Hematopoietic multipotent progenitor cell treated with erythropoietin and hydrocortisone succinate and interleukin-3 and kit ligand, for 4 days (in vitro differentiated cells): ENCODE measurements at places on chromosomes 2 and 18.
A peak's percentile ranks its signal among the peaks of the same experiment; 100 is the strongest.

DNA sequence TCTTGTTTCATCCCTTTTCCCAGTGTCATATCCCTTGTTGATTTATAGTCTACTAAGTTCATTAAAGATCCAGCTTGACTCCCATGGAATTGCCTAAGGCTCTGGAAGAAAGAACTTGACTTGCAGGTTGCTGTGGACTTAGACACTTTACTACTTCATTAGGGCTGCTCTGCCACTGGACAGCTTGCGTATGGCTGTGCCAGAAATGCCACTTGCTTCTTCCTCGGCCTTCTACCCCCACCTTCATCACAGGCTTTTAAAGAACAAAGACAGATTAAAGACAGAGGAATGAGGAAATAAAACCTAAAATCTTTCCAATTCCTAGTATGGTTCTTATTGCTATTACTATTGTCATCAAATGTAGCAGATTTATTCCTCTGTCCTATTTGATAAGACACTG, 591.7 kb downstream of the BCL11A start:
- DNase-seq: no peak

- no peak for DNase-seq
Observed at GRCh38 chr2:232058063-232058877, 96.8 kb downstream of the DIS3L2 start.

DNA sequence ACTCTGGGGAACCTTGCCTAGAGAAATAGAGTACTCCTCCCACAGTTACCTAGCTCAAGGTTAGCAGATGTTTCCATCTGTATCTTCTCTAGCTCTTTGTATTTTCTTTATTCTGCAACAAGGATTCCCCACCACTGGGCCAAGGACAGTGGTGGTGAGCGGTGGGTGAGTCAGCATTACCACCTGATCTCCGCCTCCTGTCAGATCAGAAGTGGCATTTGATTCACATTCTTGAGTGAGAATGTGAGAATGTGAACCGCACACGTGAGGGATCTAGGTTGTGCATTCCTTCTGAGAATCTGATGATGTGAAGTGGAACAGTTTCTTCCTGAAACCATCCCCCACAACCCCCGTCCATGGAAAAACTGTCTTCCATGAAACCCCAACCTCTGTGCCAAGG, 9.0 kb downstream of the EPB41L3 start:
- DNase-seq: no peak

- peak; percentile 86 for DNase-seq
Observed at GRCh38 chr2:223465793-223466192, 136.4 kb downstream of the SCG2 start.

DNA sequence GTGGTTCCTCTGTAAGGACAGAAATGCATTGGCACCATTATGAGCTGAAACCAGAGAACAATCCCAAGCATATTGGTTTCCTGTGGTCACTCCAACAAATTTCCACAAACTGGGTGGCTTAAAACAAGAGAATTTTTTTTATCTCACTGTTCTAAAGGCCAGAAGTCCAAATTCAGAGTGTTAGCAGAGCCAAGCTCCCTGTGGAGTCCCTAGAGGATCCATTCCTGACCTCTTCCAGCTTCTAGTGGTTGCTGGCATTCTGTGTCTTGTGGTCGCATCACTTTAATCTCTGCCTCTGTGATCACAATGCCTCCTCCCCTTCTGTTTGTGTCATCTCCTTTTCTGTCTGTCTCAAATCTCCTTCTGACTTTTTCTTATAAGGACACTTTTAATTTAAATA, 380.3 kb downstream of the NYAP2 start:
- no peak for DNase-seq

- no peak for DNase-seq
Observed at GRCh38 chr18:35050705-35051195, 9.5 kb downstream of the MAPRE2 start.

GRCh38 chr2:62801814-62802523, 96.5 kb downstream of the EHBP1 start:
- peak; percentile 13 for DNase-seq

DNA sequence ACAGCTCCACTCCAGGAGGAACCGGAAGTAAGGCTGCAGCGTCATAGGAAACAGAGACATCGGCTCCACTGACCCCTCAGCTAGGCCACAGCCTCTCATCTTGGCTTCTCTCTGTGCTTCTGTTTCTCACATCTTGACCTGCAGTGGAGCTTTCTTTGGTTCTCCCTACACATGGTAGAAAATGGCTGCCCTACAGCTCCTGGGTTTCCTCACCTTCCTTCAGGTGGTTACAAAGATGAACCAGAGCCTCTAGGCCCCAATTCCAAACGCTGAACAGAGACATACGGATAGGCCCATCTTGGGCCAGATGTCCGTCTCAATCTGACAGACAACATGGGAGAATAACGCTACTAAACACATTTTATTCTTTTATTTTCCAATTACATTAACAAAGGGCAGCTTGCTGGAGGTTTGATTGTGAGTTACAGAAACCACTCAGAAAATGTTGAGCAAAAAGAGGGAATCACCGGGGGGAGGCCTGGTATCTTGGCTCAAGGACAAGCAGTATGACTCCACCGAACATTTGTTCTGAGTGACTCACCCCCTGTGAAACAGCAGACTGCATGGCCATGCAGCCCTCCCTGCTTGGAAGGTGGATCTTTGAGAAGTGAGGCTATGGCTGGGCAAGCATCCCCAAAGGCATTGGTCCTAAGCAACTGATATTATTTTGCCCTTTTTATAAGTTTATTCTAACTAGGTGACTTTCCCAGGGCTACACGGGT, 303.5 kb downstream of the CDCA7 start:
- no peak for DNase-seq

DNA sequence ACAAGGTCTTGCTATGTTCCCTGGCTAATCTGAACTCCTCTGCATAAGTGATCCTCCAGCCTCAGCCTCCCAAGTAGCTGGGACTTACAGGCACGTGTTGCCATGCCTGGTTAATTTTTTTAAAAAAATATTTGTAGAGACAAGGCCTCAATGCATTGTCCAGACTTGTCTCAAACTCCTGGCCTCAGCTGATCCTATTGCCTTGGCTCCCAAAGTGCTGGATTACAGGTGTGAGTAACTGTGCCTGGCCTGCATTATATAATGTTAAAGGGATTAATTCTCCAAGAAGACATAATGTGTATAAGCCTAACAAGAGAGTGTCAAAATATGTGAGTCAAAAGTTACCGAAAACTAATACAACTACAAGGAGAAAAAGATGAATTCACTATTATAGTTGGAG, 32.2 kb downstream of the BUB1 start:
- DNase-seq: no peak

DNA sequence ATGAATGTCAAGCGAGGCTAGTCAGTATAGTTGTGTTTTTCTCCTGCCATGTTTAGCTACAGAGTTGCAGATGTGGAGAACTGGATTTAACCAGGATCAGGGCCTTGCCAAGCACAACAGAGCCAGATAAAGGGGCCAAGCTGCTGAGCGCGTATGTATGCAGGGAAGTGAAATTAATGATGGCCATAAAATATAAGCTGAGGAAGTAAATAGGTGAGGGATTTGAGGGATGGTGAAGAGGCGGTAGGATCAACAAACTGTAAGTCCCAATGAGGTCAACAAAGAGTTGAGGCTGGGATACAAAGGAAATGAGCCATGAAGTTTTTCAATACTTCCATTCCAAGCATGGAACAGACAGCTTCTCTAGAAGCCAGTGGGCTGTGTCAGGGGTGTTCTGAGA, 10.6 kb downstream of the LRP2 start:
- no peak for DNase-seq

- no peak for DNase-seq
Observed at GRCh38 chr2:240124651-240125030, 11.5 kb downstream of the COPS9 start.

DNA sequence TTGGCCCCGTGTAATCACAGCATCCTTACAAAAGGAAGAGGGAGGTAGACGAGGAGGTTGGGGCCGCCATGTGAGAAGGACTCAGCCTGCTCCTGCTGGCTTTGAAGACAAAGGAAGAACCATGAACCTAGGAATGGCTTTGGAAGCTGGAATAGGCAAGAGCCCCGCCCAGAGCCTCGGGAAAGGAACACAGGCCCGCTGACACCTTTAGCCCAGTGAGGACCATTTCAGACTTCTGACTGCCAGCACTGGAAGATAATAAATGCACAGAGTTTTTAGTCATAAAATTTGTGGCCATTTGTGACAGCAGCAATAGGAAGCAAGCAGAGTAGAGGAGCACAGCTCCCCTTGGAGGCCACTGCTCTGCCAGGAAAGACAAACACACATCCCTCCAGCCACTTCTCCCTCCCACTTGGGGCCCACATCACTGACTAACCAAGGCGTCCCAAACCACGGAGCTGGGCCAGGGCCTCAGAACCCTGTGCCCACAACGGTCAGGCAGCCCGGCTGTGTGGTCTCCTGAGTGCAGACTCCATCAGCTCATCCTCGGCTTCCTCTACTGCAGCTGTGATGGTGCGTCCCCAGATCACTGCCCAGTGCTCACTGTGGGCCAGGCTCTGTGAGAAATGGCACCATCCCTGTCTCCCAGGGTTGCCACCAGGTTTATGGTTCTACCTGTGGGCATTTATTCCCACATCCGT, 39.7 kb downstream of the TFCP2L1 start:
- DNase-seq: no peak

GRCh38 chr18:44729631-44730101, 49.0 kb downstream of the SETBP1 start:
- DNase-seq: peak; percentile 25

GRCh38 chr2:240302933-240303595, 132.4 kb upstream of the GPC1 start:
- DNase-seq: no peak

DNA sequence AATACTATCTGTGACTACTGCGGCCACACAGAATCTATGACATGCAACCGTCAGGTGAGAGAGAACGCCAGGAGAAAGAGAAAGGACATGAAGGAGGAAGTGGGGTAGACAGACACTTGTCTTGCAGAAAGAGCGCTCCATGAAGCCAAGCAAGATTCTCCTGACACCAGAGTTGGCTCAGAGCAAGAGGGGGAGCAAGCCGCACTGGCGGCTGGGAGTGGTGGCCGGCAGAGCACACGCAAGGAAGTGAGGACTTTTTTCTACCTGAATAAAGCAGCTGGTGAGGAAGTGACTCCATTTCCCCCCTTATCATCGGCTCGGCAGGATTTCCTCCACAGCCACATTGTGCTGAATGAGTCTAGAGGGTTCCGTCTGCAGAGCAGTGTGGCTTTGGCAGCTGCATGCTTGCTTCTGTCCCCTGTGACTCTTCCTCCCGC, 181.6 kb downstream of the BCL2 start:
- peak; percentile 83 for DNase-seq

- peak; percentile 97 for DNase-seq
Observed at GRCh38 chr2:119223521-119224390, at the start of gene STEAP3. STEAP3 (plus strand) TSS chr2:119223834; CDS start chr2:119231013, 7,179 bp downstream.

DNA sequence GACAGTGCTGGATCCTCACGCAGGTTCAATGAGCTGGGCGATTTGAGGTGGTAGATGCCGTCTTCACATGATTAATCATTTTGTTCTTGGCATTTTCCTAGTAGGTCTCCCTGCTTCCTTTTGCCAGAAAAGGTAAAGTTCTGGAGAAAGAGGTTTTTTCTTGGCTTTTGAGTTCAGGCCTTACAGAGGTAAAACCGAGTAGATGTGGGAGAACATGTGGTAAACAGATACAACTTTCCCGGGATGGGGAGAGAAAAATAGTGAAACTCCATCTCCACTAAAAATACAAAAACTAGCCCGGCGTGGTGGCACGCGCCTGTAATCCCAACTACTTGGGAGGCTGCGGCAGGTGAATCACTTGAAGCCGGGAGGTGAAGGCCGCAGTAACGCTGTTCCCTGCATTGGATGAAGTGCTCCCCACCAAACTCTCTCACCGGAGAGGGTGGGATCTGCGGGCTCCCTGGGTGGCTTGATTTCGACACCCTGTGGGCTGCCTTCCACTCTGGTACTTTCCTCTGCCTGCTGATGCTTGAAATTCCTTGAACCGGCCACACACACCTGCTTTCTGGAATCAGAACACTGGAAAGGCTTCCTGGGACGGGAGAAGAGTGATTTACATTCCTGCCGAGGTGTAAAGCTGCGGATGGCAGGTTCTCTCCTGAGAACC, 88.8 kb downstream of the ACTR3 start:
- no peak for DNase-seq

- peak; percentile 76 for DNase-seq
Observed at GRCh38 chr2:190649035-190649797, at the start of gene NAB1. NAB1 (plus strand) TSS chr2:190649083; CDS start chr2:190659177, 10,094 bp downstream.

GRCh38 chr2:8392098-8392866, 289.6 kb upstream of the ID2 start:
- DNase-seq: no peak

DNA sequence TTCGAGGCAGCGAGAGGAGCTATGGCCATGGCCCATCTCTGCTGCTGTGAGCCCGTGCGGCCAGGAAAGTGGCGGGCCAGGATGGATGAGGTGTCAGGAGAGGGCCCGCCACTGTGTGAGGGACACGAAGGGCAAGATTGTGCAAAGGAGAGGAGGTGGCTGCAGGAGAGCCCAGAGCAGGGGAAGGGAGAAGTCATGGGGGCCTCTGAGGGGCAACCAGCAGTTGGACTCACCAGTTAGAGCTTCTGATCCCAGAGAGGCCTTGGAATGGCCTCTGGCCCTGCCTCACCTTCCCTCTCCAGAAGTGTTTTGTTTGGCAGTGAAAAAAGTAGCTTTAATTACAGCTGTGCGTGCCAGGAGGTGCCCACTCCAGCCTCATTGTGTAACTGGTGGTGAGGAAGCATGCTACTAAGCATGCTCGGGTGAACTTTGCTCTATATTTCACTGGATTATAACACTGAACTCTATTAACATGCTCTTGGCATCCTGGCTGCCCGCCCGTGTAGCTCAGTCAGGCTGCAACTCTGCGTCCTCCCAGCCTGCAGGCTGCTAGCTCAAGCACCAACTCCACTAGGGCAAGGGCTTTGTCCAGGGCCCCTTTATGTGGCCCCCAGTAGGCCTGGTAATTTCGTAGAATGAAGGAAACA, 34.2 kb downstream of the IMPA2 start:
- no peak for DNase-seq

- peak; percentile 64 for DNase-seq
Observed at GRCh38 chr2:8756716-8757115, 74.9 kb downstream of the ID2 start.

GRCh38 chr2:202918860-202919259, 6.8 kb downstream of the CARF start:
- no peak for DNase-seq

GRCh38 chr2:152383702-152384101, 48.7 kb downstream of the FMNL2 start:
- no peak for DNase-seq

GRCh38 chr2:239266434-239266766, 134.4 kb downstream of the HDAC4 start:
- DNase-seq: no peak

DNA sequence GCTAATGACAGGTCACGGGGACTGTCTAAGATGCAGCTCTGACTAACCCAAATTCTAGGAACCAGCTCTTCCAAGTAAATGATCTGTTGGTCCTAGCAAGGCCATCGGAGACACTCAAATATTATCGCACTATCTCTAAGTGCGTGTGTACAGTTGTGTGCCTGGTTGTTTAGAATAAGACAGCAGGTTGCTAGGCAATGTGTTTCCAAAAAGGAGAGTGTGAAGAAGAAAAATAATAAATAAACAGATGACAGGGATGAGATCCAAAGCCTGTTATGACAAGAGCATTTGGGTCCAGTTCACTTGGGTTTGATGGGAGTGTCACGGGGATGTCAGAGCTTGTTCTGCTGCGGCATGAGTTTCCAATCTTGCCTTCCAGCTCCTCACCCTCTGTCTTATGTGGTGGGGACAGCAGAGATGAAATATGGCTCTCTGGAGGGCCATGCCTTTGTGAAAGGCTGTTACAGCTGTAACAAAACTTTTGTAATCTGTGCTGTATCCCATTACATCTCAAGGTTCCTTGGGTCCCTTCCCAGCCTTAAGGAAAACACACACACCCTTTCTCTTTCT, 127.5 kb upstream of the TNP1 start:
- no peak for DNase-seq

GRCh38 chr2:203636588-203637470, 69.6 kb upstream of the CD28 start:
- peak; percentile 50 for DNase-seq

- no peak for DNase-seq
Observed at GRCh38 chr2:157262248-157262647, 4.7 kb downstream of the GALNT5 start.
